ENCODE measurements at places on chromosomes 1 and 21.
A peak's percentile ranks its signal among the peaks of the same experiment; 100 is the strongest.

DNA sequence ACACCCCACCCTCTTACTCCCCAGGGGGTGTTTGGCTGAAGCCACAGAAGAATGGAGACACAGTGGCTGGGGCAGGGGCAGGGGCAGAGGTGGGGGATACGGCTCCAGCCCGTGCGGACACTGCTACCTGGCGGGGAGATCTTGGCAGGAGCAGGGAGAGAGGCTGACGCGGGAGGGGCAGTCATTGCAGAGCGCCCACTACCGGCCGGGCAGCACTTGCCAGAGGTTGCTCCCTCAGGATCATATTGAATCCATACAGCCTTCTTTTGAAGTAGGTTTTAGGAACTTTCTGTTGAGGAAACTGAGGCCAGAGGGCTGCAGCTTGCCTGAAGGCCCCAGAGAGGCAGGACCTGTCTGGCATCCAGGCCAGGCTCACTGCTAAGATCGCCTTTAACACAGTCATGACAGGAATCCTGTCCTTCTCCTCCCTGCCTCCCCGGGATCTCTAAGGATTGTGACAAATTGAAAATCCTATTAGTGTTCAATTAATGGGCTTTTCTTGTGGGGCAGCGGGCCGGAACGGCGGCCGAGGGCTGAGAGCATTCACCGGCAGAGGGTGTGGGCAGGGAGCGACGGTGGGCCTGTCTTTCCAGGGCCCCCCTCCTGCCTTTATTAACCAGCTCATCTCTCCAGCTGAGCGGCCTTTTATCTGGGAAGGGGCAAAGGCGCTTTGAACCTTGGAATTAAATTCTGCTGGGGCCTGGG, 65.5 kb upstream of the WNT4 start:
- no peak for DNase-seq

GRCh38 chr1:159802111-159802510, at the start of gene FCRL6:
FCRL6 (plus strand) TSS chr1:159802360; CDS start chr1:159802425, 65 bp downstream.
- no peak for DNase-seq

DNA sequence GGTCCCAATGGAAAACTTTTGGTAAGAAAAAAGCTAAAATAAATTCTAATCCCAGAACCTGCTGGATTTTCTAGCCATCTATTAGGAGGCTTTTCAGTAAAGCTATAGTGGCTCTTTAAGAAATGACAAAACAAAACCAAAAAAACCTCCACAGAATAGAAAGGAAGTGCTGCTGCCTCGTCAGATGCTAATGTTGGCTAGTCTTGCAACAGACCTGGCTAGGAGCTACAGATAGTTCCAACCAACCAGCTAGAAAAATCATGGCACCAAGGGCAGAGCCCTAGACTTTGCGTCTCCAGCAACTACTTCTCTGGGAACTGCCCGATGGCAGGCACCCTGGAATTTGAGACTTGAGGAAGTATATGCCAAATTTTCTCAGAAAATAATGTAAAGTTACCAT, 7.6 kb downstream of the CD101 start:
- DNase-seq, result peak; percentile 24

DNA sequence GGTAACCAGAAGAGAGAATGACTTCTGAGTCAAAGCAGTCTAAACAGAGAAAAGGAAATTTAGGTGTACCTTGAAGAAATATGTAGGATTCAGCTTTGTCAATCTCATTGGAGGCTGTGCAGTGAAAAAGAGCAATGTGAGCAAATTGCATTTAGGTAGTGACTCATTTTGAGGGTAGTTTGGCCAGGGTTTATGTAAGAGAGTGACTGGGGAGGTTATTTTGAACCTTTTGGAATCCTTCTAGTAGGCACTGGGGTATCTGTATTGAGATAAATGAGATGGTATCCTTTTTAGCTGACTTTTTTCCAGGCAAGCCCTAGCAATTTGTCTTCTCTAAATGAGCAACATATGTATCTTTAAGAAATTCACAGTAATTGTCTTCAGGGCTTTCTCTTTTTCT, 95.9 kb downstream of the DISP1 start:
- no peak for DNase-seq

- no peak for DNase-seq
Observed at GRCh38 chr1:20107796-20108195, 11.5 kb downstream of the PLA2G2D start.

DNA sequence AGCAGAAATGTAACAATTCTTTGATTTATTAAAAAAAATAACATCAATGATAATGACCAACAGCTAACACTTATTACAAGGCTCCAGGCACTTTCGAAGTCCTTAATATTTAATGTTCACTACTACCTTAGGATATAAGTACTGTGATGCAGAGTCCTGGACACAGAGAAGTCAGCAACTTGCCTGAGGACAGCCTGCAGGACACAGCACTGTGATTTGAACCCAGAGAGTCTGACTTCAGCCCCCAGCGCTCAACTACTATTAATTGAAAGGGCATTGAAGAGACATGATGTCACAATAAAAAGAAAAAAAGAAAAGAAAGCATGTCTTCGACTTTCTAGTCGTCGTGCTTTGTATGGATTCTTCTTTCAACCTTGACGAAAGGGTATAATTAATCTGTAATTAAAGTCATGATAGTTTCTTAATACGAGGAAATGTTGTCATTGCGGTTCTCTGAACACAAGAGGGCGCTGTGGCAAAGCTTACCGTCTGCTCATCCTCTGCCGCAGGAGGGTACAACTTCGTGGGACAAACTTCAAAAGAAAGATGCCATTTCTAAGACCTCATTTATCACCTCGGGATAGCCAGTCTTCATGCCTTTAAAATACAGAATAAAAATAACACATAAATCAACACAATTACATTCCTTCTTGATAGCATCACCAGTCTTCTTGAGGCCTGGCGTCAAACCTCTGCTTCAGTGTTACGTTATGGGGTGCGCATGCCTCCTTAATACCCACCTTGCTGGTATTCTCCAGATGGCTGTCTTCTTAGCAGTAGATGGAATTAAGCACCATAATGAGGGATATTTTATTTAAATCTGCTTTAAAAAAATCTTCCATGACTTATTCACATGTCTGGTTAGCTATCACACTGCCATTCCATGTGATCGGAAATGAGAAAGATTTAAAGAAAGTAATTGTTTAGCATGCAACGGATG, 240.1 kb downstream of the DISC1 start:
- peak; percentile 51 for DNase-seq

DNA sequence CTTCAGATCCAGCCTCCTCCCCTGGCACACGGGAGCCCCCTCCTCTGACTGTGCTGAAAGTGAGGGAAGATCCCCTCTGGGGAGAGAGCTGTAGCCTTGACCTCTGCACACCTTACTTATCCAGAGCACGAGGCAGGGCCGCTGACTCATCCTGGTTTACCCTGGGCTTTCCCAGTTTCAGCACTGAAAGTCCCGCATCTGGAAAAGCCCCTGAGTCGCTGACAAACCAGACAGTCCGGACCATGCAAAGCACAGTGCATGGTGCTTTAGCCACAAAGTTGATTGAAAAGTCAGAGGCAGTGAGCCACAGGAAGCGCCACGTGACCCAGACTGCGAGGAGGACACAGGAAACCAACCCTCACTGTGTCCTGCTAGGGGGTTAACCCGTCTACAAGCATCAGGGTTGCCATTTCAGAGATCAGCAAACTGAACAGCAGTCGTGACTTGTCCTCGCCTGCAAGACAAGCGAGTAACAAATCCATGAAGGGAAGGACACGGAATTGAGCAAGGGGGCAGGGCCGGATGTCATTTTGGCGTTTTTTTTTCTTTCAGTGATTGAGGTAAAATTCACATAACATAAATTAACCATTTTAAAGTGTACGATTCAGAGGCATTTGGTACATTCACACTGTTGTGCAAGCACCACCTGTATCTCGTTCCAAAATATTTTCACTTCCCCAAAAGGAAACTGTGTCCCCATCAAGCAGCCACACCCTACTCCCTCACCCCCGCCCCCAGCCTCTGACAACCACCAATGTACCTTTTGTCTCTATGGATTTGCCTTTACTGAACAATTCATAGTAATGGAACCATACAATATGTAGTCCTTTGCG, 19.9 kb upstream of the IFNGR2 start:
- DNase-seq, result peak; percentile 57

GRCh38 chr21:29102791-29103257, 27.6 kb upstream of the MAP3K7CL start:
- DNase-seq, result no peak

DNA sequence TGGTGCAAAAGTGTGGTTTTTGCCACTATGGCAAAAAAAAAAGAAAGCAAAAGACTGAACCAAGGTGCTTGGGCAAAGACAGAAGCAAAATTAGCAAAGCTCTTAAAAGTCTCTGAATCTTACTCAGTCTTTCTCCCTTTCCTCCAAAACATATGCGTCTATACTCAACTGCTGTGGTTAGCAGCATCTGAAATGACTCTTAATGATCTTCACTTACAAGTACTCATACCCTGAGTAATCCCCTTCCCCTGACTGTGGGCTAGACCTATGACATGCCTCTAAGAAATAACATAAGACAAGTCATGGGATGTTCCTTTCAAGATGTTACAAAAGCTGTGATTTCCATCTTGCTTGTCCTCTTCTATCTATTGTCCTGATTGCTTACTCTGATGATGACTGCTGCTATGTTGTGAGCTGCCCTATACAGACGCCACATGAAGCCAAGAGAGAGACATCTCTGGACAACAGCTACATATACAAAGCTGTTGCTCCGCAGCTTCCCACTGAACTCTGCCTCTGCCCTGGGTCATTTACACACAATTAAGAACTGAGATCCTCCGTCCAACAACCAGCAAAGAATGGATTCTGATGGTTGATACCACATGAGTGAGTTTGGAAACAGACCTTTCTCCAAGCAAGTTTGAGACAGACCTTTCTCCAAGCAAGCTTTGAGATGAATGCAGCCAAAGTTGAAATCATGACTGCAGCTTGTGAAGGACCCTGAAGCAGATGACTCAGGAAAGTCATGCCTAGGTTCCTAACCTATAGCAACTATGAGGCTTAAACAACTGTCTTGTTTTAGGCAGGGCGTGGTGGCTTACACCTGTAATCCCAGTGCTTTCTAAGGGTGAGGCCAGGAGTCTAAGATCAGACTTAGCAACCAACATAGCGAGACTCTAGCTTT, 55.2 kb downstream of the PUM1 start:
- DNase-seq, result no peak

- no peak for DNase-seq
Observed at GRCh38 chr1:183131166-183131565, 54.9 kb upstream of the LAMC2 start.

DNA sequence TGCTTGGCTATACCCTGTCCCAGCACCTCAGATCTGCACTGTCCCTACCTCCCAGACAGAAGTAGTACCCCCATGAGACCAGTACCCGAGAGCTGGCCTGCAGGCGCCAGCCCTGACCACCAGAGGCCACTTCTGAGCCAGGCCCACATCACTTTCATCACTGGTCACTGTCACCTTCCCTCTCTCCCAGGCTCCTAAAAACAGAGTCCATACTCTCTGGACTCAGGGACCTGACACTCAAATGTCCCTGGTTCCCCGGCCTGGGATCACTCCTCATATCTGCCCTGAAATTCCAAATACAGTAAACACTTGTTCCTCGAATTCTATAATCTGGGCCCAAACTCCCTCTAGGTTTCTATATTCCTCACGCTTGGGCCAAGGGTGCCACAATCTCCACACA, 18.7 kb downstream of the TMEM53 start:
- no peak for DNase-seq

DNA sequence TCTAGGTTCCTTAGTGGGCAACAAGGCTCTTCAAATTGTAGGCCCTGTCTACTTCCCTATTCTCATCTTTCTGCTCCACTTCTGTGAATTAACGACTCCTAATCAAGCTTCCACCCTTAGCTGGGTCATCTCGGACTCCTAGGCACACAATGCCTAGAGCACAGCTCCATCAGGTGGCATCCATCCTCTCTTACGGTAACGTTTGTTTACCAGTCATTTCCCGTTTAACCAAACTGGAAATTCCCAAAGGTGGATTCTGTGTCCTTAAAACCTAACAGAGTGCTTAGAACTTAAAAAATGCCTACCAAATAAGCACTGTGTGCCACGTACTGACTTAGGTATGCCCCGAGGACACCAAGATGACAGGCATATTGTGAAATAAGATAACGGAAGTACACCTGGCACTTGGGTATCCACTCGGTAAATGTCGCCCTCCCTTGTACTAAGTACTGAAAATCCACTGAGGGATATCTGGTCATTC, 1.5 kb downstream of the PARP1 start:
- peak; percentile 26 for DNase-seq

DNA sequence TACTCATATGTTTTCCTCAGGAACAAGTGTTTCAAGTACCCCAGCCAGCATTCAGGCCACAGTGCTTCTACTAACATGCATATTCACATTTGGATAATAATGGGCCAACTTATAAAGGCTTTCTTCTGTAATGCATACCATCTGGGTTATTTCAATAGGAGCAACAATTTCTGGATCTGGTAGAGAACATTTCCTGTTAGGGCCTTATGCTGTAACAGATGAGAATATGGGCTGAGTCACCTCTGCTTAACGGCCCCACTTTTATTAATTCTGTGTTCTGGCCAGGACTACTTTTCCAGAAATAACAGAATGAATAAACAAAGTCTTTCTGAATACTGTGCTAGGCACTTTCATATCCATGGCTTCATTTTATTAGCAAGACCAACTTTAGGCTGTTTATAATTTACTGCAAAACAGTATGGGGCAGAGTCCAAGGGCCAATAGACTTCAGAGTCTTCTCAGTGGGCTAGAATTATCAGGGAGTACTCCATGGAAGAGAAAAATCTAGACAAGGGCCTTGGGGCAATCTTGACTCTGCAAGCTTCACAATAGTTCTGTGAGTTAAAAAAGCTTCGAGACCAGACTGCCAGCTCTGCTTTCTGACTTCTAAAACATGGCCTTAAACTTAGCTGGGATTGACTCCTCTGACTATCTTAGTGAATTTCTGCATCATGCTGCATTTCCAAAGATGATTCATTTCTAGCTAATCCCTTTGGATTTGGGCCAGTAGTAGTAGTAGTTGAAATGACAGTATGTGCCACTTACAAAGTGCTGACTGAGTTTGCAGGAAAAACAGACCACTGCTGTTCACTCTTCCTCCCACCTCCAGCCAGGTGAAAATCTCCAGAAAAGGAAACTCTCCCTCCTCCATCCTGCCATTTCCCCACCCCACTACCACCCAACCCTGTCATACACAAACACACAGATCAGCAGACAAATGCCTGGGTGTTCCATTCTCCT, 8.2 kb upstream of the SSX2IP start:
- DNase-seq, result no peak

DNA sequence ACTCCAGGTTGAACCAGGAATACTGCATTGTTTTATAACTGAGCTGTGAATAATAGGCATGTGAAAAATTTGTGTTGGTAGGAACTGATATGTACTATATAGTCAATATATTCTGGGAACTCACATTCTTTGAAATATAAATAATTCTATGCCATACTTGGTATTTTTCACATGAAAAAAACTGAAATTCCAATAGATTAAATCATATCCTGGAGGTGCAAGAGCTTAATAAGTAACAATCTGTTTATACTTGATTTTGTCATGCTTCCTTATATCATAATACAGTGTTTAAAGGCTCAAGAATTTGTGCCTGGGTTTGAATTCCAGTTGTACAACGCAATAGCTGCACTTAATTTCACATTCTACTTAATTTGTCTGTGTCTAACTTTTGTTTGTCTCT, 387.0 kb downstream of the USP25 start:
- no peak for DNase-seq

GRCh38 chr1:50570066-50570468, 146.8 kb upstream of the DMRTA2 start:
- no peak for DNase-seq

- DNase-seq, result no peak
Observed at GRCh38 chr1:36696261-36696940, 213.7 kb upstream of the CSF3R start.
